ENCODE measurements at places on chromosomes 4 and X. TPM values are rescaled to one million over a fixed set of nuclear protein-coding genes. Genes with fewer than 3 reads are reported as not detected.

Gene RNF212
- 0.53 TPM for total RNA-seq

Gene PPP4R3C
- total RNA-seq: not detected

Gene SPANXN4
- not detected for total RNA-seq

Gene GC
- total RNA-seq: not detected

DNA sequence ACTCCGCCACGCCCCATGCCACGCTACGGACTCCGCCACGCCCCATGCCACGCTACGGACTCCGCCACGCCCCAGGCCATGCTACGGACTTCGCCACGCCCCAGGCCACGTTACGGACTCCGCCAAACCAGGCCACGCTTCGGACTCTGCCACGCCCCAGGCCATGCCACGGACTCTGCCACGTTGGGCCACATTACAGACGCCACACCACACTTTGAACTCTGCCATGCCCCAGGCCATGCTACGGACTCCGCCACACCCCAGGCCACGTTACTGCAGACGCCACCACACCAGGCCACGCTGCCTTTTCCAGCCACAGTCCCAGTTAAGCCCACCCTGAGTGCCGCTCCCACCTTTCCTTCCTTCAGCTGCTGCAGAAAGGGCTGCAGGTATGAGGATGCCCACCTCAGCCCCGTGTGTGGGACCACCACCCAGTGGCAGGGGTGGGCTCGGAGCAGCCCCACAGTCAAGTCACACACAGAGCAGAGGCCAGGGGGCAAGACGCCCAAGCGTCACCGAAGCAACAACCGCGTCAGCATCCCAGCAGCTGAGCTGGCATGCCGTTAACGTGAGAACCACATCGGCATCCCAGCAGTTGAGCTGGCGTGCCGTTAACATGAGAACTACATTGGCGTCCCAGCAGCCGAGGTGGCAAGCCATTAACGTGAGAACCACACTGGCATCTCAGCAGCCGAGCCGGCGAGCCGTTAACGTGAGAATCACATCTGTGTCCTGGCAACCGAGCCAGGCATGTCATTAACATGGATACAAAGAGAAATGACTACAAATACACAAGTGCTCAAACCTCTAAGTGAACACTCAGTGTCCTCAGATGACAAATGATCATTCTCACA lies 26.4 kb downstream of the GAK start:
- H3K27ac ChIP-seq: no peak overlapping the region
- no peaks in the 10 kb centered on the region for H3K27me3 ChIP-seq
- H3K36me3 ChIP-seq: peaks cover 98% of the 10 kb centered on the region
- no peaks in the 10 kb centered on the region for H3K4me1 ChIP-seq
- no peak for DNase-seq
- no peak overlapping the region for H3K4me3 ChIP-seq

GRCh38 chr4:8000721-8001491 lies 61.2 kb upstream of the AFAP1 start:
- H3K27ac ChIP-seq: no peak overlapping the region
- H3K4me1 ChIP-seq: no peaks in the 10 kb centered on the region
- H3K27me3 ChIP-seq: no peaks in the 10 kb centered on the region
- H3K36me3 ChIP-seq: no peaks in the 10 kb centered on the region
- DNase-seq: no peak
- H3K4me3 ChIP-seq: no peak overlapping the region

DNA sequence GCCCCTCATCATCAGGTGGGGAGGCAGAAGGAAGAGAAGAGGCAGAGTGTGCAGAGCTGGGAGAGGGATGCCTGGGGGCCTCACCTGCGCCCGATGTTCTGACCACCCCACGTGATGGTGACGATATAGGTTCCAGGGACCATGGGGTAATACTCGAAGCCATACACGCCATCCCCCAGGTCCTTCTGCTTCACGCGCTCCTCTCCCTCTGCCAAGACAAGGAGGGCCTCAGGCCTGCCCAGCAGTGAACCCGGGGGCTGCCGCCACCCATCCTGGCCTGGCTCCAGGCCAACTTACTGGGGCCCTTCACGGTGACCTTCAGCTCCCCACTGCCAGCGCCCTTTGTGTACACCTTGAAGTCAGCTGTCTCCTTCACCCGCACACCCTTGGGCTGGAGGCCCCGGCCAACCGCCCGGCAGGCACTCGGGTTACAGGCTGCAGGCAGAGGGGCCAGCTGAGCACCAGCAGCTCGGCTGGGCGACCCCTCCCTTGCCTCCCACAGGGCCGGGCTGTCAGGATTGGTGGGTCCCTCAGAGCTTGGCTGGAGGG lies 9.3 kb downstream of the FLNA start:
- no peaks in the 10 kb centered on the region for H3K27me3 ChIP-seq
- H3K4me3 ChIP-seq: peak overlapping the region; percentile 12
- peak overlapping the region; percentile 58 for H3K27ac ChIP-seq

DNA sequence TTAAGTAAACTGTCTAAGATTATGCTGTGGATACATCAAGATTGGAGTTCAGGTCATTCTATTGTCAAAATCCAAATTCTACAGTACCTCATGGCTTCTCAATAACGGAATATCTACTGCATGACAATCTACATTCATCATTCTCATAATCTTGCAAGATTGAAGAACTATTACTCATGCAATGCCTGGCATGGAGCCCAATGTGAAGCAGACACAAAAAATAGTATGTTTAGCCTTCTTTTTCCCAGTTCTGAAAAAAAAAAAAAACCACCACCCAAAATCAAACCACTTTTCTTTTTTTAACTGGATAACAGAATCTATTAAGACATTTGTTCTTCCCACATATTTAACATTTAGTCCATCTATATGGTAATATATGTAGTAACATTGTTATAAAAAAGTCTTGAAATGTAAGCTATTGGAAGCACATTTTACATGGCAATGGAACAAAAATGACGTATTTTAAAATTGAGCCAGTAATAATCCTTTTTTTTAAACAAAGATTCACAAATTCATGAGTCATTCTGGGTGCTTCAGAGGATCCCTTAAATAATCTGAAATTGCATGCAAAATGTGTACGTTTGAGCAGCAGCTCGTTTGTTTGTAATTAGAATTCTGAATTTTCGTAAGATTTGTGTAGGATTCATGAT lies 232.2 kb upstream of the FMR1 start:
- H3K4me1 ChIP-seq: no peaks in the 10 kb centered on the region
- no peak overlapping the region for H3K4me3 ChIP-seq
- no peak overlapping the region for H3K27ac ChIP-seq
- no peak for DNase-seq
- no peaks in the 10 kb centered on the region for H3K27me3 ChIP-seq

- no peak overlapping the region for H3K27ac ChIP-seq
- no peaks in the 10 kb centered on the region for H3K36me3 ChIP-seq
- no peaks in the 10 kb centered on the region for H3K4me1 ChIP-seq
- no peak overlapping the region for H3K4me3 ChIP-seq
- DNase-seq: no peak
Observed at GRCh38 chr4:176979416-176979815, 186.7 kb upstream of the VEGFC start.

- peaks cover 74% of the 10 kb centered on the region for H3K4me1 ChIP-seq
- DNase-seq: no peak
- peak overlapping the region; percentile 49 for H3K27ac ChIP-seq
Observed at GRCh38 chr4:140047017-140047640, 106.9 kb downstream of the MAML3 start.

GRCh38 chr4:90857081-90857820 lies 730.1 kb downstream of the CCSER1 start:
- H3K4me1 ChIP-seq: no peaks in the 10 kb centered on the region
- no peak overlapping the region for H3K4me3 ChIP-seq
- no peak for DNase-seq
- no peaks in the 10 kb centered on the region for H3K36me3 ChIP-seq
- no peak overlapping the region for H3K27ac ChIP-seq
